ENCODE measurements at places on chromosomes 11 and 22.

- DNase-seq = peak; percentile 55
Observed at GRCh38 chr11:45102810-45103621, 43.4 kb upstream of the PRDM11 start.

DNA sequence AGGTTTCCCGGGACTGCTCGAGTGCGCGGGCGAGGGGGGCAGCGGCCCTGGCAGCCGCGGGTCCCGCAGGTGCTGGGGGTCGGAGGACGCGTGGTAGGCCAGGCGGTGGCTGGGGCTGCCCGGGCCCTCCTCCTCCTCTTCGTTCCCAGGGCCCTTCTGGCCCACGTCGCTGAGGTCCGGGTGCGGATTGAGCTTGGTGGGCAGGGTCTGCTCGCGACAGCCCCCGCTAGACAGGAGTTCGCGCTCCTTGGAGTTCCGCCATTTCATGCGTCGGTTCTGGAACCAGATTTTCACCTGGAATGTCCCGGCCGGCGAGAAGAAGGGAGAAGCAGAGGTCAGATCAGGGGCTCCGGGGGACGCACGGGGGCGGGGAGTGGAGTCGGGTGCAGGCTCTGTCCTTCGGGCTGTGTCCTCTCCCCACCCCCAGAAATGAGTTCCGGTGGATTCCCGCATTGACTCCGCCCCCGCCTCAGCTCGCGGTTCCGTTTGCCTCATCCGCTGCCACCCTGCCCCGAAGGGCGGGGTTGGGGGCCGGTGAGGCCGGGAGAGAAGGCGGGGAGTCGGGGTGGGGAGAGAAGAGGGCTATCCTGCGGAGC, 3.9 kb downstream of the DBX1 start:
- peak; percentile 11 for DNase-seq

GRCh38 chr22:49996119-49996517, 16.4 kb downstream of the IL17REL start:
- DNase-seq = no peak

- no peak for DNase-seq
Observed at GRCh38 chr11:73116636-73117035, 25.5 kb downstream of the FCHSD2 start.

GRCh38 chr11:64364435-64364834, 5.5 kb downstream of the RPS6KA4 start:
- no peak for DNase-seq

DNA sequence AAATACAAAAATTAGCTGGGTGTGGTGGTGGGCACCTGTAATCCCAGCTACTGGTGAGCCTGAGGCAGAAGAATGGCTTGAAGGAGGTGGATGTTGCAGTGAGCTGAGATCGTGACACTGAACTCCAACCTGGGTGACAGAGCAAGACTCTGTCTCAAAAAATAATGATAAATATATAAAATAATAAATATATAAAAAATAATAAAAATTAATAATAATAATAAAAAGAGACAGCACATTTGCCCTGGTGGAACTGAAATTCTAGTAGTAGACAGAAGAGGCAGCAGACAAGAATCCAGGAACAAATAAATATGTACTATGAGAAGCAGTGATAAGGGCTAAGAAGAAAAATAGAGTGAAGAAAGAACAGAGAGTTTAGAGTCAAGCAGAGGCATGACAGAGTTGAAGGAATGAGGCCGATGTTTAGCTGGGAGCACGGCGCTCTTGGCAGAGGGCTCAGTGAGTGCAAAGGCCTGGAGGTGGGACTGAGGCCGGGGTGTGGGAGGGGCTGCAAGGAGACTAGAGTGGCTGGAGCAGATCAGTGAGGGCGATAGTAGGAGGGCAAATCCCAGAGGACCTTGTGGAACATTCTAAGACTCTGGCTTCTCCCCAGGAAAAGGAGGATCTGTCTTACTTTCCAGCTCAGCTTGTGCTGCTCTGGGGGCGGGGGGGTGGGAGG, 410.3 kb downstream of the MN1 start:
- DNase-seq = no peak

DNA sequence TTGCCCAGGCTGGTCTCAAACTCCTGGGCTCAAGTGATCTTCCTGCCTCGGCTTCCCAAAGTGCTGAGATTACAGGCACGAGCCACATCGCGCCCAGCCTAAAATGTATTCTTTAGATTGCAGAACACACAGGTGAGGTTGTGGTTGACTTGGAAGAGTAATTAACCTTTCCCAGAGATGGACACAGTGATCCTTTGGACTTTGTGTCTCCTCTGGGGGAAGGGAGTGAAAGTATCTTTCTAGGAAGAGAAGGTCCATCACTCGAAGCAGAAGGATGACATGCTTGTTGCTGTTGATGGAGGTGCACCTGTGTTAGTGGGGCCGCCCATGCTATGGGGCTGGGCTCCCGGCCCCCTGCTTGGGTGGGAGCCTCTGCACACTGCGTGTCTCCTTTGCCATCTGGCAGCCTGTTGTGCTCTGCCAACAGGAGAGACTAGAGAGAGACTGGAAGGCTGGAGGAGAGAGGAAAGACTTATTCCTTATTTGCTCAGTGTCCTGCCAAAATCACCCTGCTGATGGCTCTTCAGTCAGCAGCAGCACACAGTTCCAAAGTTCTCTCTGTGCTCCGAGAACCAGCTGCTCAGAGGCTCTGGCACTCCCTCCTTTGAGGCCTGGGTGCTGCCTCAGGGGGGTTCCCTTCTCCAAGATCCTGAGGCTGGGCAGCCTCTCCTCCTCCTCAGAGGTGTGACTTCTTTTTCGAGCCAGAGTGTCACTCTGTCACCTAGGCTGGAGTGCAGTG, 33.1 kb upstream of the CYB5R3 start:
- no peak for DNase-seq

DNA sequence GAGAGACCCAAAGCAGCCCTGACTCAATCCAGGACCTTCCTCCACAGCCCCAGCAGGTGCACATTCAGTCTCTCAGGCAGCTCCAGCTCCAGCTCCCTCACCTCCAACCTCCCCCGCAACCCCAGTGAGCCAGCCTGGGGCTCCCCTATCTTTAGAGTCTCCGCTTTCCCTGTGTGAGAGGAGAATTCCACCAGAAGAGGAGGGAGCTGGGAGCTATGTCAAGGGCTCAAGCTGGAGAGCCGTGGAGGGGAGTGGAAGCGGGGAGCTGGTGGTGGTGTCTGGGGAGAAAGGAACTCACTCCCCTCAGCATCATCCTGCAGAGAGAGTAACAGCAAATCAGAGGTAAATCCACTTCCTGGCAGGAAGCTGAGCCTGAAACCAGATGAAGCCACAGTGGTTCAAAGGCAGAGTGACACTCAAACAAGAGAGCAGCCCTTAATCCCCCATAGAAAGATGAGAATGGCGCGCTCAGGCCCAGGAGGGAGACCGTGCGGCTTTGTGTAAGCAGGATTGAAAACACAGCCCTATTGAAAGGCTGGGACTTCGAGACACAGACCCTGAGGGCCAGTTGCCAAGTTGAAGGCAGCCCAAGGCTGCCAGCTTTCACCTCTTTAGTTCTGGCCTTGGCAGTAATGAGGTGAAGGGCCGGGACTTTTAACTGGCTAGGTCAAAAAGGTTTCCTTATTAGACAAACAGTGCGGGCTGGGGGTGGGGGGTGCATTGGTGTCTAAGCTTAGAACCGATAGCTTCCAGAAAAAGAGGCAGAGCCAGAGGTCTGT, 21.4 kb upstream of the CDON start:
- DNase-seq = peak; percentile 43

- DNase-seq = no peak
Observed at GRCh38 chr11:2804189-2804588, 81.4 kb downstream of the CDKN1C start.

DNA sequence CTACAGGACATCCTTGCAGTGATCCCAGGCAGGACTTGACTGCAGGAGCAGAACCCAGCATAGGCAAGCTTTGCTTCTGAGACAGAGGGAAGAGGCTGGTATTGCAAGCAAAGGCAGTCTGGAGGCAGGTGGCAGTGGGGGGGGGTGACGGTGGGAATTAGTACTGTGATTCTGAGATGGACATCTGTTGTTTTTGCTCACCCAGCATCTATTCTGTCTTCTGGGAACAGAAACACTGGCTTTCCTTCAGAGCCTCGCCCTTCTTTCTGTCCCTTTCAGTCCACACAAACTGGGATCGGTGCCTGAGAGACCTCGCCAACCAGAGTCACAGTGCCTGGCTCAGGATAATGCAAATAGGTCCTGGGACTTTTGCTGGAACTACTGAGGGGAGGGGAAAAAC, 31.2 kb upstream of the RASL10A start:
- no peak for DNase-seq

DNA sequence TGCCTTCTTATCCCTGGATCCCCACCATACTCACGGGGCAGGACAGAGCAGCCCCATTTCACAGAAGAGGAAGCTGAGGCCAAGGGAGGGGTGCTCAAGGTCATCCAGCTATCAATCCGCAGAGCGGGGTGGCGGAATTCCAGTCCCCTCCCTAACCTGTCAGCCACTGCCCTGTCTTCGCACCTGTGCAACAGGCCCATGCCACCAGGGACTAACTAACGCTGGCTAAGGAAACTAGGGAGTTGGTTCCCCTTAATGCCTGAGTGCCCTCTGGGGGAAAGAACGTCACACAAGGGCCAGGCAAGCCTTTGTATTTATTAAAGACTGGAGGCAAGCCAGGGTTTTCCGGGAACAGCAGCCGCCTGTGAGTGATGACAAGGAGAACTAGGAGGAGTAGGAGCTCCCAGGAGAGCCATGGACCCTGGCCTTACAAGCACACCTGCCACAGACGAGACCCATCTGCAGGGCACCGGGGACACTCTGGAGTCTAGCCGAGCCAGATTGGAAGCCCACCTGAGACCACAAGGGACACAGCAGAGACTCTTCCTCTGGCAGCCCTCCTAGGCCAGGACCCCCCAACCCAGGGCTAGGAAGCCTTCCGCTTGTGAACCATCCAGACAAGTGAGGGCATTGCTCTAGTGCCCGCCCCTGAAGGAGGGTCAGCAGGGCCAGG, 64.4 kb downstream of the MYH9 start:
- no peak for DNase-seq

- no peak for DNase-seq
Observed at GRCh38 chr22:31806751-31807150, 52.9 kb downstream of the DEPDC5 start.

GRCh38 chr11:109527496-109527895, 105.5 kb downstream of the C11orf87 start:
- DNase-seq = no peak

GRCh38 chr11:32820497-32820896, 9.2 kb upstream of the PRRG4 start:
- no peak for DNase-seq

- DNase-seq = no peak
Observed at GRCh38 chr11:45473341-45473895, 187.3 kb upstream of the SYT13 start.

GRCh38 chr11:131595797-131596196, 225.4 kb downstream of the NTM start:
- no peak for DNase-seq

All from activated T-helper 1 cell treated with anti-CD3 and anti-CD28 coated beads, Interleukin-12 subunit alpha, Interleukin-12 subunit beta, Interleukin-2, Interleukin-4 antibody, amounts not matched to agents 30 ng/mL and 10 ng/mL and 1 ng/mL, durations not matched to agents 14 hours and 24 hours and 36 hours (primary cell).